Right renal cortex interstitium (tissue), 3 donors: ENCODE measurements at places on chromosomes 2 and 18. TPM values are rescaled to one million over a fixed set of nuclear protein-coding genes. Genes with fewer than 3 reads are reported as not detected.

SP140 gene
- polyA plus RNA-seq: 0.74 TPM

ENOSF1 gene
- polyA plus RNA-seq: 69.8 TPM

EPB41L3 gene
- 71.6 TPM for polyA plus RNA-seq

COBLL1 gene
- polyA plus RNA-seq: 117 TPM

DNA sequence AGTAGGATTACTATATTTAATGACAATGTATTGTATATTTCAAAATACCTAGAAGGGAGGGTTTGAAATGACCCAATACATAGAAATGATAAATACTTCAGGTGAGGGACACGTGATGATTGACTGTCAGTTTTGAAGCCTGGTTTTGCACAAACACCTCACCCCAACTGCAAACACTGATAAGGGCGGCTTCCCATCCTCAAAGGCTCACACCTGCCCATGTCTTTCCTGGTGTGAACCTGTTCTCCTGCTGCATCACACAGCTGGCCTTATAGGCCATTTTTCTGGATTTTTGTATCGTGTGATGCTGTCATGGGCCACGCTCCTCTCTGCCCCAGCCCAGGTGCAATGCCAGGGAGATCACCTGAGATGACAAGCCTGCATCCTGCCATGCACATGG, 166.5 kb upstream of the NCK2 start:
- DNase-seq: no peak

- DNase-seq: no peak
Observed at GRCh38 chr2:147855316-147855715, 10.5 kb downstream of the ACVR2A start.

DNA sequence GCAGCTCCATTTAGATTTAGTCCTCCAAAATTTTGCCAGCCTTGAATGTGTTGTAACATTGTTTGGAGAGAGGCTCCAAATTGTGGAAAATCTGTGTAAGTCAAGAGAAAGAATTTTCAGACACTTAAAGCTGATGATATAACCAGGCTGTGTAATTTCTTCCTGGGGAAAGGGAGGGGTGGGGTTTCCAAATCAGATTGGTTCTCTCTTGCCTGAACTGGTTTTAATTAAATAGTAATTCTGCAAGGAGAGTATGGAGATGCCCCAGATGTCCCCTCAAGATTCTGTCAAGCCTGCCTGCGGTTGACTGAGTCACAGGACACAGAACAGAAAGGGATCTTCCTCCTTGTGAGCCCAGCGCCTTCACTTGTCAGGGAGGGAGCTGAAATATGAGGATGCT, 54.5 kb downstream of the C18orf63 start:
- DNase-seq: no peak

DNA sequence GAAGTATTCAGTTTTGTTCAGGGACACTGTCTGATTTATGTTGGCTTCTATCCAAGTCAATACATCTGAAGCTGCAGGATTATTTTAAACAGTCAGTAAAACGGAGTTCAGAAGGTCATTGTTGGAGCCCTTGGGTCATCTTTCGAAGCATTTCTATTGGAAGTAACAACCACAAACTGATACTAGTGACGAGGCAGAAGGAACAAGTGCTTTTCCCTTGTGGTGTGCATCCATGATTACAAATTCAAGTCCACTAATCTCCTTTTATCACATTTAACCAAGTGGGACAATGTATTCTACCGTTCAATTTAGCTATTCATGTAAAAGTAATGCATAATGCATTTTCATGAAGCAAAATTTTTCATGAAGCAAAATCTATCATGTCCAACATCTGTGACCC, 76.9 kb downstream of the CD226 start:
- no peak for DNase-seq

HJURP gene
- polyA plus RNA-seq: 22.6 TPM

KCNG2 gene
- polyA plus RNA-seq: 0.17 TPM

GRCh38 chr2:20185176-20186022, 39.5 kb downstream of the SDC1 start:
- DNase-seq: no peak

- DNase-seq: no peak
Observed at GRCh38 chr18:32446780-32447179, 23.9 kb downstream of the GAREM1 start.

GRCh38 chr2:73337828-73338227, 44.5 kb upstream of the EGR4 start:
- DNase-seq: no peak

DNA sequence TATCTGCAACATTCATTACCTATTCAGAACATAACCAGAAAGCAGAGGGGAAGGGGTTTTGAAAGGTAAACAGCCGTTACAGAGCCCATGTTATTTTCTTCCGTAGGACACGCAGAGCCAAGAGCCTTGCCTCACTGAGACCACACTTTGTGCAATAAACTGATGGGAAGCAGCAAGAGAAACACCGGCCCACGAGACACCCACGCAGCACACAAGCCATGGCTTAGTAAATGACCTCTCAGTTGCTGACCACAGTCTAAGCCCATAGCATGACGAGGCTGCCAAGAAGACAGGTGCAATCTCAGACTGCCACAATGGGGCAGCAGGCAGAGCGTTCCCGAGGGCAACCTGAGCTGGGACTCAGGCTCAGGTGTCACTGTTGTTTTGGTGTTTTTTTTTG, 59.6 kb downstream of the CABYR start:
- DNase-seq: no peak

DNA sequence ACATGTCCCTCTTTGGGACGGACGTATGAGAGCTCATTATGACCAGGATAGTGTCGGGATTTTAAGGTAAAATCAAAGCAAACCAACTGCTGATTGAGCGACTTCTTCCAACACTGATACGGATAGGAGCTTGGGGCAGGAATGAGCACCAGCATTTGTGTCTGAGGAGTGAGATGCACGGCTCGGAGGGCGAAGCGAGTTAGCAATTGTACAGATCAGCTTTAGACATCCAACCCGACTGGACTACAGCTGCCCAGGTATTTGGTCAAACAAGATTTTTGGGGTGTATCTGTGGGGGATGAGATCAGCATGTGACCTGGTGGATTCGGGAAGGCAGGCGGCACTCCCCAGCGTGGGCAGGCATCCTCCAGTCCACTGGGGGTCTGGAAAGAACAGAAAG, 76.1 kb downstream of the NDUFA10 start:
- DNase-seq: no peak

DNA sequence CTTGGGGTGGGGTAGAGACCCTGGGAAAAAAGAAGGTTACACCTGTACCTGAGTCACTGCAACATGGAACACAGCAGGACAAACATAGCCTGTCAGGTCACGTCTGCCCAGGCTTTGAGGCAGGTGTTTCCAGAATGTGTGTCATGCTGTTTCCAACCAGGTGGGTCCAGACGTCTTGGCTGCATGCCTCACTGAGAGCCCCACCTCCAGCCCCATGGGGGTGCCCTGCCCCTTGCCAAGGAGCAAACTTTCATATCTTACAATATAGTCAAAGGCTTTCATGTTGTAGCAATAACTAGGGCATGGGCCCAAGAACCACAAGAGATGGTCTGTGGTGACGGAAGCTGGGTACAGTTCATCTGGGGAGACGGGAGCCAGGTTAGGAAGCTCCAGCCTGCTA, 499.7 kb downstream of the BCL11A start:
- DNase-seq: no peak

- DNase-seq: no peak
Observed at GRCh38 chr18:11260961-11261461, 111.6 kb upstream of the PIEZO2 start.

- DNase-seq: no peak
Observed at GRCh38 chr2:86352137-86352726, 14.8 kb upstream of the REEP1 start.

DNA sequence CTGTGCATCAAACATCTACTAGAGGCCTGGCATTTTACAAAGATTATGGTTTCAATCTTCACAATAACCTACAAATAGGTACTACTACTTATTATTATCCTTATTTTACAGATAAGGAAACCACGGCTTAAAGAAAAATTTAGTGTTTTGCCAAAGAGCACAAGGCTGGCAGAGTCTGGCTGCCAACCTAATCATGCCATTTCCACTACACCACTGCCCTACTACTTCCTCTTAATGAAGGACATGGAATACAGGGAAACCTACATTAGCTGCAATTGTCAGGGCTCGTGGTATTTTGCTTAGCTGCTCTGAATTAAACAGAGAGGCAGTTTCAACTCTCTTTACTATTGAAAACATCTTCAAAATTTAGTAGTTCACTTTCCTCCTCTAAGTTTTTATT, 5.9 kb downstream of the MBOAT2 start:
- no peak for DNase-seq

GRCh38 chr2:5315512-5315911, 376.7 kb upstream of the SOX11 start:
- no peak for DNase-seq

- DNase-seq: no peak
Observed at GRCh38 chr2:108388045-108388444, 10.3 kb downstream of the SULT1C4 start.

- no peak for DNase-seq
Observed at GRCh38 chr2:236449167-236449761, 120.4 kb upstream of the ACKR3 start.

DNA sequence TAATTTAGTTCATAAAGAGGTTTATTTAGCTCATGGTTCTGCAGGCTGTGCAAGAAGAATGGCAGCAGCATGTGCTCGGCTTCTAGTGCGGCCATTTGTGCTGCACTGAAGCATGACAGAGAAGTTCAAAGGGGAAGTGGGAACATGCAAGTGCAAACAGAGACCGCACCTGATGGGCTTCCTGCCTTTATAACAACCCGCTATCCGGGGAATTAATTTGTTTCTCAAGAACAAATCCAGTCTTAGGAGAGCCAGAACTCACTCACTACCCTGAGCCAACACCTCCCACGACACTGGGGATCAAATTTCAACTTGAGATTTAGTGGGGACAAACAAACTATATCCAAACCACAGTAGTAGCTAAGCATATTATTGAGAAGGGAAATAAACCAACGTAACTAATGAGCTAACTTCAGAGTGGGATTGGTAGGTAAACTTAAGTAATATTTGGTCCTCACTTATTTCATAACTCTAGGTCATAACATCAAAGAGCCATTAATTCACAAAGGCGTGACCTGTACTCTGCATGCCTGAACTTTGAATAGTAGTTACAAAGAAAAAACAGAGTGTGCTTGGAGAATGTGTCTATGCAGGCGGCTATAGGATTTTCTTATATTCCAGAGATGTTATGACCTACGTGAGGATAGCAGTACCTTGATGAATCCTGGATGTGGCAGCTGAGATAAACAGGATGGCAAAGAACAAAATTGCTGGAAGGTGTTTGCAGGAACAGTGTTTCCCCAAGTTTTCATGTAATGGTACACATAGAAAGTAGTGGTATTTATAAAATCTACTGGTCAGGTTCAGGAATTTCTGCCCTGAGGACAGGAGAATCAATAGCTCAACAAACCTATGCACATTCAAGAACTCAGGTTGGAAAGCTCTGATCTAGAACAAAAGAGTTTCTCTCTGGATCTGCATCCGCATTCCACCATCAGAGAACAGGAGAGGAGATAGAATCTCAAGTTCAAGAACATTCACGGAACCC, 845.9 kb upstream of the ID2 start:
- DNase-seq: no peak

KRTCAP3 gene
- 5.6 TPM for polyA plus RNA-seq

DNA sequence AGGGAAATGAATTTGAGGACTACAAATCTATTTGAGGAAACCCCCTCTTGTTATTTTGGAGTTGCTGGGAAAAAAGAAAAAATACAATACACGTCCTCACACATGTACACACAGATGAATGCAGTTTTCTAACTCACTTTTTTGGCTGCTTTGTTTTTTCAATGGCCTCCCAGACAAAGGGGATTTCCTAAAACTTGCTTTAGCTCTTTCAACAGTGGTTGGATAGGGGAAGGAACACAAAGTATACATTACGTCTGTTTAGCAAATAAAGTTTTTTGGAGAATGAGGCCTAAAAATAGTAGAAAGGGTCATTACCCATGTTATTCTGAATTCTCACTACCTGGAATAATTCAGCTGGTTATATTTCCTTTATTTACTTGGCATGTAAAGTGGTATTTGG, 125.3 kb upstream of the ITGB6 start:
- DNase-seq: no peak

DNA sequence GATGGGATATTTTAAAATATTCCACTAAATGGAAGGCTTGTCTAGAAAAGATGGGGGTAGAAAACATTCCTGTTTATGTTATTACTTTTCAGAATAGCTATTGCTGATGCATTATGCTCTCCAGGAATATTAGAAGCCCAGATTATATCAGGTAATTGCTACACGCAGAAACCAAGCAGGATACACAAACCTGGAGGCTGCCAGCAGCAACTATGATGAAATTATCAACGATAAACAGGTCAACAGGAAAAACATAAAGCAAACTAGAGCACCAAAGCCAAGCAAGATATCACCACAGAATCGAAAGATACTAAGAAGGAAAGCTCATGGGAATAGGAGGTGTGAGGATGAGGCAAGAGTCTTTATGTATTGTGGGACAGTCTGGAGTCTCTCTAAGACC, 113.2 kb upstream of the SPATS2L start:
- DNase-seq: no peak

DNA sequence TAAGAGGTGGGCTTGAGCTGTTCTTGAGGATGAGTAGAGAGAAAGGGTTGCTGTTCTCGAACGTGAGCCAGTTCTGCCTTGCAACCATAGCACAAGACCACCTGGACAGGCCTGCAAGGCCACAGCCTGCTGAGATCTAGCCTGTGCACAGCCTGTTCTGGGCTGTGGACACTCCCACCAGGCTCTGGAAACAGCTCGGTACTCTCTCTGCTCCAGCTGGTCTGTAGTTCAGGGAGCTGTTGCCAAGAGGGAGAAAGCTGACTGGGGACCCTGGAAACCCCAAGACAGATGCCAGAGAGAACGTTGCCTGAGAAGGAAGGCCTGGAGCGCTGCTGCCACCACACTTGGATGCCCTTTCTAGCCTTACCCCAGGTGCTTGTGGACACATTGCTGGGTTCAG, 69.8 kb downstream of the CTIF start:
- no peak for DNase-seq

ABCB11 gene
- 0.01 TPM for polyA plus RNA-seq
